Epithelial cell of umbilical artery (primary cell): ENCODE measurements at places on chromosomes 1 and 21. TPM values are rescaled to one million over a fixed set of nuclear protein-coding genes. Genes with fewer than 3 reads are reported as not detected.

Gene SLC5A9
- total RNA-seq, result not detected in 2 replicates

Gene DISP3
- total RNA-seq, result under 0.01 and 0.30 TPM in 2 replicates

Gene DNAJC6
- total RNA-seq, result 2.3 and 4.6 TPM in 2 replicates

Gene TDRD10
- 1.5 and 3.2 TPM in 2 replicates for total RNA-seq

Gene GBP7
- total RNA-seq, result not detected in 2 replicates

Gene KNCN
- total RNA-seq, result not detected in 2 replicates
